ENCODE measurements at places on chromosomes 4 and X.

GRCh38 chr4:3306450-3306849 is 13.6 kb downstream of the RGS12 start:
- DNase-seq: no peak

DNA sequence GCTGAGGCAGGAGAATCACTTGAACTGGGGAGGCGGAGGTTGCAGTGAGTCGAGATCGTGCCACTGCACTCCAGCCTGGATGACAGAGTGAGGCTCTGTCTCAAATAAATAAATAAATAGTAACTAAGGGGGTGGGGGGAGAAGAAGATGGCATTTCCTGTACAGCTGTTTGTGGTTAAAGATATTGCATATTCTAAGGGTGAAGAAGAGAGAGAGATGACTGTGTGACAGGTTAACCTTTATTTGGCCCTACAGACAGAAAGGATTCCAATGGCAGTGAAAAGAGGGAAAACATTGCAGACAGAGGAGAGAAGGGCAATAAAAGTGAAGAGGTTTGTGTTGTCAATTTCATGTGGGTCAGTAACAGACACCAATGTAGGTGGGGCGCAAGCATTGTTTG is 9.4 kb downstream of the TASL start:
- DNase-seq: peak; percentile 25

- DNase-seq: no peak
These were observed 14.9 kb upstream of the PORCN start for GRCh38 chrX:48493890-48494364.

DNA sequence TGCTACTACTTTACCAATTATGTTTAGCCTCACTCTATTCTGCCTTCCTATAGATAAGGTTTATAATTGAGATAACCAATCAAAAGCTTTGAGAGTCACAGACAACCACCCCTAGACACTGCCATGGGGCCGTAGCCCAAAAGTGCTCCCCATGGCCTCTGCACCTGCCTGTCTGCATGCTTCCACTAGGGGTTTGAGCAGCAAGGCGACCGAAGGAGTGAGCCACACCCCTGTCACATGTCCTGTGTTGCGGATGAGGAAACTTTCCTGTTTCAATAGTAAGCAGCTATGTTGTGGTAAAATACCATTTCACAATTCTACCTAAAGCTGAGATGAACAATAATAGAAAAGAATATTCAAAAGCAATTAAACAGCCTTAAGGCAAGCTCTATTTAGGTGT is 856.0 kb upstream of the FRG1 start:
- DNase-seq: no peak

- DNase-seq: no peak
These were observed 43.3 kb upstream of the GALNT7 start for GRCh38 chr4:173125216-173125812.

- DNase-seq: no peak
These were observed 58.7 kb upstream of the DHX15 start for GRCh38 chr4:24642981-24643547.

DNA sequence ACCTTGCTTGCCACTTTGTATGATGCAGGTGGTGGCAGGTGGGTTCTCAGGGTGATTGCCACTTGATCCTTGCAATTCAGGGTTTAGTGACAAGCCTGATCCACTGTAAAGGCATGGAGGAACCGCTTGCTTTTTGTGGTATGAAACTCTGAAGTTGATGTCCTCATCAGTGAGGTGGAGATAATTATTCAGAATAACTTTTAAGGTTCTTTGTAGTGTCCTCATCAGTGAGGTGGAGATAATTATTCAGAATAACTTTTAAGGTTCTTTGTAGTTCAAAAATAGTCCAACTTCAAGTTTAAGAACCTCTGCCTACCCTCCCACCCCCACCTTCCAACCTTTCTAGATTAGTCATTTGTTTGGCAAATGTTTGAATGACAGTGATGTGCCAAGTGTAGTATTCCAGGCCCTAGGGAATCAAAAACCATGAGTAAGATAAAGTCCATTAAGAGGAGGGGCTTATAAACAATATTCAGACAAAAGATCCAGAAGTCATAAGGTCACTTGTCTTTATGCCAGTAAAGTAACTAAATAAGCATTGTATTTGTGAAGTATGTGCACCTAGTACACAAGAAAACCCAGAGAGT is 51.2 kb downstream of the DCUN1D4 start:
- DNase-seq: peak; percentile 28

GRCh38 chr4:108159845-108160244 is 8.9 kb downstream of the LEF1 start:
- no peak for DNase-seq

DNA sequence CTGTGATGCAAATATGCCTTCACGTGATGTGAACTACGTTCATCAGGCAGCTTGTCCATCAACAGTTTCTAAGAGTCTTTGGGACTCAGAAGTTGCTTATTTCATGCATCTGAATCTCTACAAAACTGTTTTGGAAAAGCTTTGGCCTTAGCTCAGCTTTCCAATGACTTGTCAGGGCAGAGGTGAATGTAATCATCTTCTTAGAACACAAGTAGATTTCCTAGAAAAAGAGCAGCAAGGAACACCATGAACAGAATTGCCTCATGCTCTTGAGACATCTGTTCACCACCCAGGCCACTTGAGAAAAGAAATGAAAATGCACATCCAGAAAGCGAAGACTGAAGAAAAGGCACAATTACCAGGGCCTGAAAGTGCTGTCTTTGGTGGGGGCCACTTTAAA is 105.8 kb upstream of the PDHA1 start:
- no peak for DNase-seq

DNA sequence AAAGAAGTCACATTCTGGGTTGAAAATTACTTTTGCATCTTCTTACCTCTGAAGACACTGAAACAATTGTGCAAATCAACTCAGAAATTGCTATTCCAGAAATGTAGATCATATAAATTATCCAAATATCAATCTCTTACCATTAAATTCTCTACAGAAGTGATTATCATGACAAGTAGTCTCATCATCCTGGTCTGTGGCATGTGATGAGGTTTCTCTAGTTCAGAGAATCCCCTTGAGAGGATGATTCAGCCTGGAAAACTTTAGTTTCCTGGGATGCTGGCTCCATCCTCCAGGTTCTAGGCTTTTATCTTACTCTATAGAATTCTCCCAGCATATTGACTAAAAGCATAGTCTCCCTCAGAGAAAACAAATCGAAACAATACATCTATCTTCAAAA is 76.2 kb upstream of the S100G start:
- peak; percentile 53 for DNase-seq

GRCh38 chrX:80807606-80807991 is 2.1 kb downstream of the BRWD3 start:
- no peak for DNase-seq

- no peak for DNase-seq
These were observed 350.2 kb upstream of the BOD1L1 start for GRCh38 chr4:13977746-13978145.

GRCh38 chrX:120781403-120781802 is 94.3 kb downstream of the CT47B1 start:
- peak; percentile 65 for DNase-seq

GRCh38 chr4:98006060-98006459 is 137.2 kb downstream of the STPG2 start:
- DNase-seq: no peak

- DNase-seq: no peak
These were observed 63.1 kb downstream of the COX18 start for GRCh38 chr4:73006286-73006990.

- DNase-seq: no peak
These were observed 229.5 kb downstream of the STK32B start for GRCh38 chr4:5280828-5281227.

DNA sequence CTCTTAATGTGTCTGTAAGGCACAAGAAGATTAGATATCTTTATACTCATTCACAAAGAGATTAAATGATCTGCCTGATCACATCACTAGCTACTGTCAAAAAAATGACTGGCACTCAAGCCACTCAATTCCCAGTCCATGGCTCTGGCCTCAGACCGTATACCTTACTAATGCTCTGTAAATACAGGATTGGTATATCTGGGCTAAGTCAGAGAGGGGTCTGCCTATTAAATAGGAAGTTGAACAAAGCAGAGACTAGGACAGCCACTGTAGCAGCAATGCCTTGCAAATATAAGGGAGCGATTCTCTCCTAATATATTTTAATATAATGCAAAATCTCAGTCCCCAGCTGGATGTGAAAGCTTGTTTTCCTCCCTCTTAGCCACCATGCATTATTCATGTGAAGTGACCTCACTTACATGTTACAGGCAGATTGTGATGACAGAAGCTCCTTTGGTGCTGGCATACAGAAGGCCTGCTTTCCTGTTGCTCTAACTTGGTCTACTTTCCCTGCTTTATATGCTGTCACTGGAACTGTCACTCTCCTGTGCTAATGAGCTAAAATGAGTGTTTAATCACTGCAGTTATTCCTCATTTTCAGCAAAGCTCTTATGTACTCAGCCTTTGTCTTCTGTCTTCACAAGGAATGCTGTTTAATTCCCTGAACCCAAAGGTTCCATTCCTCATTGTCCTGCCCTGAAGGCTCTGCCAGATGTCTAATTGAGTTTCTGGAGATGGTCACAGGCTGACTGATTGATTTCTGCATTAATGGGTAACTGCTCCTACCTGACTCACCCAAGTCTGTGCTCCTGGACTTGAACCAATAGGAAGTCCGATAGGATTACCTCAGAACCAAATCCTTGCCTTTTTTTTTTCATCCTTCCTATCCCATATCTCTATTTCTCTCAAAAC is 578.2 kb downstream of the KLHL13 start:
- no peak for DNase-seq

DNA sequence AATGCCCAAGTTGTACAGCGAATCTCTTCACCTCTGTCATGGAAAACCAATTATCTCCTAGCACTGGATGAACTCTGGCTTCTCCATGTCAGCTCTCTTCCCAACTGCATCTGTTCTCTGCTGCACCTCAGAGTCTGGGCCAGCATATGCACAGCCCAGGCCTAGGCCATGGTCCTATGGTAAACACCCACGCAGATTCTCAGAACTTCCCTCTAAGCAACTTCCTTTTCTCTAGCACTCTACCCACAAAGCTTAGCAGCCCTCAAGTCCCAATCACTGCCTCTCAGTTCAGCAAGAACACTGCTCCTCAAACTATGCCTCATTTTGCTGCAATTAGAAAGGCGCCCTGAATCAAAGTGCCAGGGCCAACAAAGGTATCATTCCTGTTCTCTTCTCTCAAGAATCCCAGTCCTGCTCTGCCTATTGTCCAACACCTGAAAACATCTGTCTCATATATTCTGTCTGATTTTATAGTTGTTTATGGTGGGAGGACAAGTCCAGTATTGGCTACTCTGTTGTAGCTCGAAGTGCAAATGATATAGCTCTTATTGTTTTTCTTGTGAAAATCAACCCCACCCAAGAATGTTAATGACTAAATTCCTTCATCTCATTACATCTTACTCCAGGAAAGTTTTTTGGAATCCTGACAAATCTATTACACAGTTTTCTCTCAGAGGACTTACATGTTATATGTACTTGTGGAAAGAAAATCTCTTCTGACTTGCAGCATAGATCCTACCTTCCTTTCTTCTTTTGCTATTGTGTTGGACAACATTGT is 85.4 kb downstream of the DCHS2 start:
- DNase-seq: no peak

GRCh38 chr4:135256111-135256510 is 1054.5 kb upstream of the PABPC4L start:
- DNase-seq: no peak

DNA sequence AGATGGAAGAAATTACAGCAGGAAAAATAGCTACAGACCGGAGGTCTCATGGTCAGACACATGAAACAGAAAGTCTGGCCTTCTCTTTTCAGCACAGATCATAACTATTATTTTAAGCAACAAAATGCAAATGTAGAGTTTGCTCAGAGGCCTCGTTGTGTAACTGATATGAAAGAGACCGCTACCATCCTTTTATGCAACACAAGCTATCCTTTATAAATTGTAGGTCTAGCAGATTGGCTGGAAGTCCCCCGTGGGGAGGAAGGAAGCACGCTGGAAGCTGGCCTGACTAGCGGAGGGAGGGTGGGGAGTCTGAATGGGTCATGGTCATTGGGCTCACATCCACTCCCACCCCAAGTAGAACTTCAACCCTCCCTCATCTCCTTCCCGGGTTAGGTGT is 27.7 kb downstream of the DMP1 start:
- DNase-seq: no peak

DNA sequence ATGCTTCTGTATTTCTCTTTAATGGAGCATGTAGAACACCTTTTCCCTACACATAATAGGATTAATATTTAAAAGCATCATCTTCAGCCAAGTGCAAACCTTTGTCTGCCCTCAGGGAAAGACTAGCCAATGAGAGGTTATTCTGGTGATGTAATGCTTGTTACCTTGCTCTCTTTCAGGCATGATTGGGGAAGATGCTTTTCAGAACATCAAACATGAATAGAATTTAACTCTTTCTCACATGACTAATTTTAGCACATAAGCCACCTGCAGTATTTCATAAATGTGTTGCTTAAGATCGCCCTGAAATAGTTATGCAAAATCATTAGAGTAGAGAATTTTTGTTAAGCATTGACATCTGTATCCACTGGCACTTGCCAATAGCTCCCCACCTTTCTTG is 10.7 kb upstream of the EPGN start:
- no peak for DNase-seq

GRCh38 chr4:127759893-127760292 is 22.2 kb upstream of the HSPA4L start:
- no peak for DNase-seq

DNA sequence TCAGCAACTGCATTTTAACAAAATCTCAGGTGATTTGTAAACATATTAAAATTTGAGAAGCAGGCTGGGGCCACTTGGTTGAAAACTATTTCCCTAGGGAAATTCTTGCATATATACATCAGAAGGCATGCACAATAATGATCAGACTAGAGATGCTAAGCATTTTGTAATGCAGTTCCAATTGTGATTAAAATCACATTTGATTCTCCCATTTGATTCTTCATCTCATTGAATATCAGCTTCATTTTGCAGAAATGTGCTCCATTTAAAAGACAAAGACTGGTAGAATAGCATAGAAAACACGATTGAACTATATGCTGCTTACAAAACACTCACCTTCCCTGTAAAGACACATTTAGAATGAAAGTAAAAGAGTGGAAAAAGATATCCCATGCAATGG is 32.4 kb upstream of the FHIP1A start:
- DNase-seq: no peak

- no peak for DNase-seq
These were observed 81.4 kb downstream of the HTRA3 start for GRCh38 chr4:8350841-8351461.

DNA sequence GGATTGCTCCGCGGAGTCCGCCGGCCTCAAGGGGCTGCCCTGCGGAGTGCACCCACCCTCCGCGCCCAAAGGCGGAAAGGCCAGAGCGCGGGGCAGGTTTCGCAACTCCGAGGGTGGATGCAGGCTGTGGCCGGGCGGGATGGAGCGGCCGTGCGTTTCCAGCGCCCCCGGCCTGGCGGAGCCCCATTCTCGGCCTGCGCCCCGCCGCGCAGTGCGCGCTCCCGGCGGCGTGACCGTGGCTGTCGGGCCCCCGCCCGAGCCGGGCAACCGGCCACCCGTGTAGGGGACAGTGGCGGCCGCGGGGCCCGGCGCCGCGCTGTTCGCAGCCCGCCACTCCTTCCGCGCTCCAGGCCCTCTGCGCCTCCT is 331 bp downstream of the SETD7 start:
- DNase-seq: no peak
